ENCODE measurements at places on chromosomes 5 and 9.

GRCh38 chr5:40984884-40985283 is 75.6 kb downstream of the C7 start:
- no peak for DNase-seq

GRCh38 chr9:107455425-107456135 is 34.0 kb downstream of the KLF4 start:
- no peak for DNase-seq

GRCh38 chr5:161442471-161442870 is 104.1 kb downstream of the GABRB2 start:
- no peak for DNase-seq

DNA sequence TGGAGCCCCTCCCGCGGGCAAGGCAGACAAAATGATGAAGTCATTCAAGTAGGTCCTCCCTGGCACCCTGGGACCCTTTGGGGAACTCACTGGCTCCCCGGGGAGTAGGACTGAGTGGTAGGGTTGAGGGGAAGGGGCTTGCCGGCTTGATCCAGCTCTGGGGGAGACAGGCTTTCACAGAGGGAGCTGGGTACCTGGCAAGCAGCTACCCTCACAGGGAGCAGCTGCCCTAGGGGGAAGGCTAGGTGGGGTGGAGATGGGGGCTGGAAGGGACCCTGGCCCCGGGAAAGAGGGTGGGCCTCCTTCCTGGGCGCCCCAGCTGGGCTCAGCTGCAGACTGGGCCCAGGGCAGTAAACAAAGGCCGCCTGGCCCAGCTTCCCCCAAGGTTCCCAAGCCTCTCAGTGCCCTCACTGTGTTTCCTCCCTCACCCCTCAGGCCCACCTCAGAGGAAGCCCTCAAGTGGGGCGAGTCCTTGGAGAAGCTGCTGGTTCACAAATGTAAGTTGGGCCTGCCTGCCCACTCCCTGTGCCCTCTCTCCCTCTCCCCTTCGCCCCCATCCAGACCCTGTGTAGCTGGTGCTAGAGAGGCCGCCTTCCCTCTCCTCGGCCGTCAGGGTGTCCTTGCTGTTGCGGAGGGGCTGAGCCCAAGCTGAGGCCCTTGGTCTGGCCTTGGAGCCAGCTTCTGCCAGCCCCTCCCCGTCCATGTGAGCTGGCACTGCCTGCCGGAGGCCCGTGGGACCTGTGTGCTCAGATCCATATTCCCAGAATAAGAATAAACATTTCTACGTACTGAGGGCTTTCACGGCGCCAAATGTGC is 131.2 kb downstream of the RGS3 start:
- DNase-seq = no peak

DNA sequence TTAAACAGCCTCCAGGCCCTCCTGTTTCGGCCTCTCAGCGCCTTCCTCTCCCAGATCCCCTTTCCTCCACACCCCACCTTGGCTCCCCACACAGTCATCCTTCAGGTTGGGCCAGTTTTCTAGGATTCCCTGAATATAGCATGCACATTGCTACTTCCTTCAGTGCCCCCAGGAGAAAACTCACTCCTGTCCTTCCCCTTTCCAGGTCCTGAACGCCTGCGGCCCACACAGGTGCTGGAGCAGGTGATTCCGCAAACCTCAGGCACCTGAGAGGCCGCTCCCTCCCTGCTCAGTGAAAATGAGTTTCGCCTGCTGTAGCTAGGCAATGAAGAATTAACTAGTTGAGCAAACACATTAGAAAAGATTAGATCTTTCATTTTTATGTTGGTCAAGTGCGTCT is 185.0 kb downstream of the MED10 start:
- no peak for DNase-seq

GRCh38 chr9:119788921-119789320 is 419.7 kb upstream of the BRINP1 start:
- no peak for DNase-seq

DNA sequence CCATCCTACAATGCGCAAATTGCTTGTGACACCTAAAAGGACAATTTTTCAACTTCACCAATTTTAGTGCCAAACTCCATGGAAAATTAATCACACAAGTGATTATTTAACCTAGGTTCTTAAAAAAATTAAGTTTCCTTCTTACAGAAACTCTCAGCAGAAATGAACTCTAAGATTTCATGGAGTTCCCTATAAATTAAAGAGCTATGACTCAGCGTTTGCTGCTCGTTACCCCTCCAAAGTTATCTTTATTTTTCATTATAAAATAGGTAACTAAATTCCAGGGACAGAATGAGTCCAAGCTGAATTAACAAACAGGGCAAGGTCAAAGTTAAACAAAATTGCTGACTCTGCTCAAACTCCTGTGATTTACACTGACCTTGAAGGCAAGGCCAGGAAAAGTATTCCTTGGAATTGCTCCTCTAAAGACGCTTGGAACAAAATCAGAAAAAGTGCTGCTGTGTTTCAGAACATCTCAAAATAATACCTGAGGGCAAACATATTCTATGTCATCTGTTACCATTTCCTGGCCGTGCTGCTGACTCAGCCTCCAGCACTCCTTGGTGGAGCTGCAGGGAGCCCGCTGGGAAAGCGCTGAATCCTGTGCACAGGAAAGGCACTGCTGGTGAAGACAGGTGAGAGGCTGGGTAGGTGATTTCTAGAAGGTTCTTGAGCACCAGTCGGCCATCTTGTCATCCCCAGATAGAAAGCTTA is 2.5 kb upstream of the CMBL start:
- DNase-seq = no peak

DNA sequence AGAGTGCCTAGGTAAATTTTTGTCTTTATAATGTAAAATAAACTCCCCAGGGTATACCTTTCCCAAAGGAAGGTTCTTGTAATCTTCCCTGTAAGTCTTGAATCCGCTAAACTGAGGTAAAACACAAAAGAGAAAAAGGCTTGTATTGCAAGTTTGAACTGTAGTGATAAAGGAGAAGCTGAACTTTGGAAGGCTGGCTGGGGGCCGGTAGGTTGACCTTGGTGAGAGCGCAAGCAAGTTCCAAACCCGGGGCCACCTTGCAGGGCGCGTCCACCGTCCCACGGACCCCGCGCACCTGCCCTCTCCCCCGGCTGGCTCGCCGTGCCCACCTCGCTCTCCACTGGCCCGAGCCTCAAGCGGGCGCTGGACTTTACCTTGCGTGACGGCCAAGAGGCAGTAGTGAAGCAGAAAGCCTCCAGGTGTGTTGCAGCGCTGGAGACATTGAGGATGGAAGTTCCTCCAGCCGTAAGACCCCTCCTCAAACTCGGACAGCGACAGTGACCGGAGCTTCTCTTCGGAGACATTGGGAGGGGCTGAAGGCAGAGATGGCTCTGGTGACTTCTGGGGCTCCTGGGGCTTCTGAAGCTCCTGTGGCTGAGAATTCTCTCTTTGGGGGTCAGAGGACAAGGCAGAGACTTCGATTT is 428 bp downstream of the SLCO4C1 start:
- DNase-seq = no peak

DNA sequence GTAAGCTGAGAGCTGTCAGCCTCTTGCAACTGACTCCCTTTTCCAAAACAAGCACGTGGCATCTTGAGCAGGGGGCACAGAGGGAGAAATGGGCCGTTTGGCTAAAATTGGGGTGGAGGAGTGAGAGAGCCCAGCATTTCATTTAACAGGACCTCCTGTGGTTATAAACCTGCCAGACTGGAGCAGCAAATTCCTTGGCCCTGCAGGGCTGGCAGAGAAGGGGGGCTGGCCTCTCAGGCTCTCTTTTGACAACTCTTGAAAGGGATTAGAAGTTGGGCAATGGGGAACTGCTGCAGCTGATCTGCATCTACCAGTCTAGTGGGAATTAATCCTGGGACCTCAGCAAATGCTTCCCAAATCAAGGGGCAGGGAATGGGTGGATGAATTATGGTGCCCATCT is 7.2 kb upstream of the POU4F3 start:
- DNase-seq = no peak

GRCh38 chr5:36683821-36684434 is 77.5 kb downstream of the SLC1A3 start:
- no peak for DNase-seq

- no peak for DNase-seq
These were observed 135.4 kb downstream of the UGCG start for GRCh38 chr9:112032009-112032408.

GRCh38 chr5:67774267-67774552 is 441.3 kb upstream of the PIK3R1 start:
- DNase-seq = no peak

DNA sequence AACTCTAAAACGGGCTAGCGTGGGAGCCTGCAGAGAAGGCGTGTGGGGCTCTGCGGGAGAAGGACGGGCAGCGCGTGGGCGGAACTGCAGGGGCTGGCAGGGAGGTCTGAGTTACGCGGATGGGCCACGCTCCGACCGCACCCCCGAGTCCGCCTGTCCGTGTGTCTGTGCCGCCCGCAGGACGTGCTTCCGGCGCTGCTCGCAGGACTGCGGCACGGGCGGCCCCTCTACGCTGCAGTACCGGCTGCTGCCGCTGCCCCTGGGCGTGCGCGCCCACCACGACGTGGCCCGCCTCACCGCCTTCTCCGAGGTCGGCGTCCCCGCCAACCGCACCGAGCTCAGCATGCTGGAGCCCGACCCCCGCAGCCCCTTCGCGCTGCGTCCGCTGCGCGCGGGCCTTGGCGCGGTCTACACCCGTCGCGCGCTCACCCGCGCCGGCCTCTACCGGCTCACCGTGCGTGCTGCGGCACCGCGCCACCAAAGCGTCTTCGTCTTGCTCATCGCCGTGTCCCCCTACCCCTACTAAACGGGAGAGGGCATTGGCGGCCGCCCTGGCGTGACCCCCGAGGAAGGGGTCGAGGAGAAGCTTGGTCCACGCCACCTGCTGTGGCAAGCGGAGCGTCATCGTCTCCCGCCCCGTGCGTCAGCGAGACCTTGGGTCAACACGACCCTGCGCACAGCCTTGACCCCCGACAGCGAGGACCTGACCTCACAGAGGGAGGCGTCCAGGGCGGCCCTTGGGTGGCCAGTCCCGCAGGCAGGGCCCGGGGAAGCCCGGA is 11.4 kb upstream of the ASS1 start:
- no peak for DNase-seq

DNA sequence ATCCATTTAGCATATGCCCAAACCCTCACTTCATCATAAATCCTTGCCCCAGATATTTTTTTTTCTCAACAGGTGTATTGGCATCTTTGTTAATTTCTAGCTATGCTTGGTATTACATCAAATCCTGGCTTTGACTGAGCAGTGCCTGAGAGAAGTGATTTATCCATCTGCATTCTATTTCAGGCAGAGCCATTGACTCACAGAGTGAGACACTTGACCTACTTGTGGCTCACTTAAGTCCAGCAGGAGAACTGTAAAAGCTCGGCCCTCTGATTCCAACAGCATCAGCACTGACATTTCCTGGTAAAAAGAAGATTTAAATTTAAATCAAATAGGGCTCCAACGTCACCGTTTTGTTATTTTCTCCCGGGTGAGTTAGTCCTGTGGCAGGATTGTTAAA is 93.4 kb downstream of the PLK2 start:
- DNase-seq = no peak

DNA sequence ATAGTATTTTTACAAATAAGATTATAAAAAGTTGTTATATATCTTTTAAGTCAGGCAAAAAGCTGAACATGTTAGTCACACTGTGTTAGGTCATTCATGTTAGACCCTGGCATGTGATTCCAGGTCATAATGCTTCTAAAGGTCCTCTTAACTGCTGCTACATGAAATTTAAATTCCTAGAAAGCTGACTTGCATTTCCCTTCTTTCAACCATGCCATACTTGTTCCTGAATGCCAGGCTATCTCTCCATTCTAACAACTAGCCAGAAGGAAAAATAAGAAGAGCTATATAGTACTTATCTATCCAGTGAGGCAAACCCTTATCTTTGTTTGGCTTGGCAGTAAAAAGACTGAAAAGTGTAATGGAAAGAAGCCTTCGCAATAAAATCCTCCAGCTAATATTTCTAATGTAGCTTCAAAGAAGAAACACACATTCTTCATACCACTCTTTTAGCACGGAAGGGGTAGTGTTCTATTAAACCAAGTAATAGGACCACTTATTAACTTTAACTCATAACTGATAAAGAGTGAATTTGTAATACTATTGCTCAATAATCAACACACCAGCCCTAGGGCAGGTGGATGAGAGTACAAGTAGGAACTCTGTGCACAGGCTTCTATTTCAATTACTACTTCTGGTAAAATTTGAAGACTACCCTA is 310.2 kb downstream of the PDE4D start:
- DNase-seq = no peak

GRCh38 chr5:58641533-58641932 is 58.7 kb downstream of the RAB3C start:
- no peak for DNase-seq

DNA sequence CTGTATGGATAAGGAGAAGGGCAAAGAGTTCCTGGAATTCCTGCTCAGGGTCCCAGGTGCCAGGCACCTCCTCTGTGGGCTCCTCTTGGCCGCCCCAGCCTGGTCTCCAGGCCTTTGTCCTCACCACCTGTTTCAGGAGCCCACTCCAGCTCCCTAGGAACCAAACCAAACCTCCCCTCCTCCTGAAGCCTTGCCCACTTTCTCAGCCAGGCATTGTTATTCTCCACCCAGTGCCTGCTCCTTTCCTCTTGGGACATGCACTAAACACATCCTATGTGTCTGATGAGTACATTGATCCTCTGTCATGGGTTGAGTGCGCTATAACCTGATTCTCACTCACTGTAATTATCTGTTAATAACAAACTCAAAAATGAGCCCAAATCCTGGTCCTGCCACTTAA is 189.8 kb downstream of the SPOCK1 start:
- DNase-seq = no peak

DNA sequence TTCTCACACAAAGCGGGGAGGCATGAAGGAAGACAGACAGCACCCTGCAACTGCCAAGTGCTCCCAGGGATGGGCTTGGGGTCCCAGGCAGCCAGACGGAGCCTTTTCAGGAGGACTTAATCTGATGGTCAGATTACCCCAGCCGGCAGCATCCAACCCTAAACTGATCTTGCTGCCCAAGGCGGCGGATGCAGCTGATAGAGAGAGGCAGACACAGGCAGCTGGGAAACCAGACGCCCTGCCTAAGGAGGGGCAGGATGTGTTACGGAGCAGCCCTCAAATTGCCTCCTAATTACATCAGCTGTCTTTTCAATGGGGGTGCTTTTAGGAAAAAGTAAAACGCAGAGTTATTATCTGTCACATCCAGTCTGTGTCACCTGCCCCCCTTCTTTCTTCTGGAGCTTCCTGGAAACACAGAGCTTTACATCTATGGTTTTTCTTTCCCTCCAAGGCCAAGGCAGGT is 190.9 kb upstream of the PANK3 start:
- no peak for DNase-seq

DNA sequence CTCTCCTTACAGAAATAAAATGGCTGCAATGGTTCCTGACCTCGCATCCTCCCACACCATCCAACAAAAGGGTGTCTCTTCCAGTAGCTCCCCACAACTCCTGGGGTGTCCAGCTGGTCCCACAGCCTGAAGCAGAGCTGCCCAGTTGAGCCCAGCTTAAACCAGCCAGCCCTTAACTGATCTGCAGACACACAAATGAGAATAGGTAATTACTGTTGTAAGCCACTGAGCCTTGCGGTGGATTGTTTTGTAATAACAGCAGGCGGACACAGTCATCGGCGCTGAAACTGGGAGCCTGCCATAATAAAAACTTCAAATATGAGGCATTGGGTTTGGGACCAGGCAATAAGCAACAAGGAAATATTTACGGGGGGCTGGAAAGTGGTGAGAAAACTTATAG is 10.4 kb upstream of the ZBTB43 start:
- no peak for DNase-seq

- no peak for DNase-seq
These were observed 68.9 kb downstream of the FAT2 start for GRCh38 chr5:151522226-151522625.

GRCh38 chr5:44862808-44863207 is 54.1 kb downstream of the MRPS30 start:
- peak; percentile 19 for DNase-seq

- DNase-seq = no peak
These were observed 123.2 kb downstream of the TEX10 start for GRCh38 chr9:100229561-100229960.
